ENCODE measurements at places on chromosomes 11 and 22. TPM values are rescaled to one million over a fixed set of nuclear protein-coding genes. Genes with fewer than 3 reads are reported as not detected.

GRCh38 chr11:125062931-125063428, at the start of gene SLC37A2:
TSS of gene SLC37A2 (plus strand) at chr11:125063305. CDS start at chr11:125063368, 63 bp downstream.
- DNase-seq, result peak; percentile 79

DNA sequence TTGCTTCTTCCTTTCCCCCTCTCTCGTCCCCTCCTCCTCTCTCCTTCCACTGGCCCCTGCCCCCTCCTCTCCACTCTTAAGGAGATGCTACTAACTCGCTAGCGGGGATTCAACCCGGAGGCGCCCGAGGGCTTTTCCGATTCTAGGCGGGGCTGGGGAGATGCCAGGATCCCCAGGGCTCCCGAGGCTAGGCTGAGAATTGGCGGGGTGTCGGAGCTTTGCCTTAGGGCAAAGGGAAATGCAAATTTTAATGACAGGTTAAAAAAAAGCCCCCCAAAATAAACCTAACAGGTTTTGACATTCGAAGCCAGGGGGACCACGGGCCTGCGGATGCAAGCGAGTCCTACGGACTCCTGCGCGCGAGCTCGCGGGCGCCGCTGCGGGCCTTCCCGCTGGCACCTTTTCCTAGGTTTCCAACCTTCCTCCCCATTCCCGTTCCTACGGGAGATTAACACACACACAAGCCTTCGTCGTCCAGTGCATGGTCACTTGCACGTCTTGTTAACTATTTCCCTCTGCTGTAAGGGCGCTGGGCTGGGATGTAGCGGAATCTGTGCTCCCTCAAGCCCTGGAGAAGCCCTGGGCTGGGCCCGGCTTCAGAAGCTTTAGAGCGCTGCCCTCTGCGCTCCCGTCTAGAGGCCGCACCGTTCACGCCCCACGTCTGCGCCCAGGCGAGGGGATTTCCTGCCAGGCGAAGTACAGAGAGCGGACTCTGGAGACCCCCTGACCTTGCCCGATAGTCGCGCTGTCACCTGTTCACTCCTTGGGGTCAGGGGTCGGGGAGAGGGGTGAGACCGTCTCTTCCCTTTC, 729 bp upstream of the ALX4 start:
- no peak for DNase-seq

DNA sequence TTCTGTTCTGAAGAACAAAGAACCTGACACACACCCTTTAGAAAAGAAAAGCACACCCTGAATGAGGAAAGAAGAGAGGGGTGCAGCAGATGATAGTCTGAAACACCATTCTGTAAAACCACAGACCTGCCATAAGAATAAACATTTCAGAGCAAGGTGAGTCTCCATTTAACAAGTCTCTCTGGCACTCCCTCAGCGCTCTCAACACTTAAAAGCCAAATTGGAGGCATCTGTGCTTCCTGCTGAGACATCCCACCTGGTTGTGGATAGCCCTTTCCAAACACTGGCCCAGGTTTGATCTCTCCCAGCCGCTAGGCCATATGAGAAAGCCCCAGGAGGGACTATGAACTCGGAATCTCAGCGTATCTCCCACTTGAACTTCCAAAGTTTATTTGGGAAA, 36.3 kb downstream of the ETS1 start:
- no peak for DNase-seq

GRCh38 chr11:73156114-73156513, 14.0 kb upstream of the FCHSD2 start:
- DNase-seq, result no peak

- no peak for DNase-seq
Measured at GRCh38 chr11:47272706-47273105, 2.8 kb downstream of the MADD start.

- no peak for DNase-seq
Measured at GRCh38 chr11:2818021-2818420, 67.6 kb downstream of the CDKN1C start.

DNA sequence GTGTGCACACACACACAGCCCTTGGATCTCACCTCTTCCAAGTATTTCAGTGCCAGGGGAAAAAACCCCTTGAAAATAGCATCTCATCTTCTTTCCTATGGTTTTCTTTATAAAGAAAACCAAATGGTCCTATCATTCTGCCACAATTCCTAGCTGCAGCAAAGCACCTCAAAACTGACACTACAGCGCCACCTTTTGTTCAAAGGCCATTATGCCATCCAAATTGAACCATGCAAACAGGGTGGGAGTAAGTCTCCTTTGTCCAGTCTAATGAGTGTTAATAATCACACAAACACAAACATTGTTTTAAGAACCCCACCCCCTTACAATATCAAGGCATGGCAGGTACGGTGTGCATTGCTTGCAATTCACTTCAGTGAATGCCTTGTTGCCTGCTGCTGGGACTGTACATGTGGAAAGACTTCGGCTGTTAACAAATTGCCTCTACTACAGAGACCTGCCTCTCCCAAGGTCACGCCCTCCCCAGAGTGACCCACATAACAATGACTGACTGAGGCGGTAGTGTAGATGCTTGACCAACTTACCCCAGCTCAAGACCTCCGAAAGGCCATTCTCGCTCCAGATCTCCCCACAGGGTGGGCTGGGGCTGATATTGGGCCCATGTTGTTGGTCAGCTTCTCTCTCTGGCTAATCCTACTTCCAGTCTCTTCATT, 31.7 kb downstream of the FAM181B start:
- DNase-seq, result no peak

GRCh38 chr11:5368502-5369043, 15.0 kb upstream of the OR51M1 start:
- no peak for DNase-seq

DNA sequence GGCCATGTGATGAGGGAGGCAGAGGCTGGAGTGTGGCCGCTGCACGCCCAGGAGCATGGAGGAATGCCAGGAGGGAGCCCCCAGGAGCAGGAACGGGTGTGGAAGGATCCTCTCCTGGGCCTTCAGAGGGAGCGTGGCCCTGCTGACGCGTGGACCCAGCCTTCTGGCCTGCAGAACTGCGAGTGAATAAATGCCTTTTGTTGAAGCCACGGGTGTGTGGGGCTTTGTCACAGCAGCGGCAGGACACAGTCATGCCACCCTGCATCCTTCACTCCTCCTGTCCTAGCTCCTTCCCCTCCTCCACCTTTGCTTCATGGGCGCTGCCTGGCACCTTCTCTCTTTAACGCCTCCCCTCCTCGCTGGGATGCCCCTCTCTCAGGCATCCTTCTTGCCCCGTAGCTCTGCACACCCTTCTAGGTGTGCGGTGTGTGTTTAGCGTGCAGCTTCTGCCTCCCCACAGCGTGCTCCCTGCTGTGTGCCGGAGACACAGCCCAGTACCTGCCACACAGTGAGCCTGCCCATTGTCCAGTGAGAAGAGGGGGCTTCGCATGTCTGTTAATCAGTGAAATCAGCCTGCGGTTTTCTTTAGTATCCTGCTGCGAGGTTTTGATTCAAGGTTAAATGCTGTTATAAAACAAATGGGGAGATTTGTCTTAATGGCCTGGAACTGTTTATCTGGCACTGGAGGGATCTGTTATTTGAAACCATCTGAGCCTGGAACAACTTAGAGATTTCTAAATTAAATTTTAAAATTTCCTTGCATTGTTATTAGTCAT, 459.6 kb downstream of the TBC1D22A start:
- no peak for DNase-seq

Gene MN1
- 10.1 TPM for total RNA-seq

Gene TMEM151A
- total RNA-seq, result 0.31 TPM

Gene GRIK4
- 0.59 TPM for total RNA-seq

Gene SCT
- total RNA-seq, result 1.1 TPM

Gene OR52E8
- total RNA-seq, result not detected

Gene SPDYC
- not detected for total RNA-seq

Measured in right cardiac atrium (tissue), 5 donors.